ENCODE measurements at places on chromosomes 5 and 9.

GRCh38 chr9:125635888-125636287 is 71.1 kb downstream of the MAPKAP1 start:
- DNase-seq: no peak

DNA sequence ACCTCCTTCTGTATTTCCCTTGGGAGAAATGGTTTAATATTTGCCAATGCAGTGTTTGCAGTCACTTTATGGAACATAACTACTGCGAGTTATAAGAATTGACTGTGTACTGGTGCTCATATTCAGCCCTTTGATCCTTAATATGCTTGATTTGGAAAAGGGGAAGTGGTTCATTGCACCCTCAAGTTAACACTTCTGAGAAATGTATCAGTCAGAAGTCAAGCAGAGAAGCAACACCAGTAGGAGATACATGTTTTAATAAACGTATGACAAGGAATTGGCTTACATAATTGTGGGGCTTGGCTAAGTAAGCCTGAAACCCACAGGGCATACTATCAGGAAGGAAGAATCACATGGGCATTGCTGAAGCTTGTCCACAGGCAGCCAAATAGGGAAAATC is 131.0 kb upstream of the SPRY4 start:
- DNase-seq: no peak

DNA sequence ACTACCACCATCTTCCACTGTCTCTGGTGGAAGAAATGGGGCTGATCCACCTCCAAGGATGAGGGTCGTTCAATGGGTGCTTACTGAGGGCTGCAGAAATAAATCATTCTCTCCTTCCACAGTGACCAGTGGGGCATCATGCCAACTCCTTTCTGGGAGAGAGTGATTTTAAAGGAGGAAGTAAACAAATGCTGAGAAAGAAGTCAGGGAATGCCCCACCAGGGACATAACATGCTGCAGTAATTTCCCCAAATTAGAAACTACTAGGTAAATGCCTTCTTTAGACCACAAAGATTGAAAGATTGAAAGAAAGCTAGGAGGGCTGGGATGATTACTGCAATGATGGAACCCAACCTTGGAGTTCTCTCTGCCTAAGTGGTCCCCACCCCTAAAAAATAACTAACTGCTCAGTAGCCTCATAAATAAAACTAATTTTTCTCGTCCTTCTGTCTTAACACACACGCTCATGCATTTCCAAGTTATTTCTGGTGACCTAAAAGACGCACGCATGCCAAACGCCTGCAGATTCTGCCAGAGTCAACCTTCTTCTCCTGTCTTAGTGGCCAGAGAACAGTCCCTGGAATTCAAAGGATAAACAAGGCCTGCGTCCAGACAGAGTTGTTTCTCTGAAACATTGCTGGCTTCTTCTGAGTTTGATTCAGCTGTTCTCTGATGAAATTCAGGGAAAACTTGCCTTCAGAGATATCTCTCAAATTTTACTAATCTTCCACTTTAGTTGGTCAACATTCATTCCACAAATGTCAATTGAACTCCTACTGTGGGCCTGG is 250.0 kb downstream of the NR3C1 start:
- no peak for DNase-seq

DNA sequence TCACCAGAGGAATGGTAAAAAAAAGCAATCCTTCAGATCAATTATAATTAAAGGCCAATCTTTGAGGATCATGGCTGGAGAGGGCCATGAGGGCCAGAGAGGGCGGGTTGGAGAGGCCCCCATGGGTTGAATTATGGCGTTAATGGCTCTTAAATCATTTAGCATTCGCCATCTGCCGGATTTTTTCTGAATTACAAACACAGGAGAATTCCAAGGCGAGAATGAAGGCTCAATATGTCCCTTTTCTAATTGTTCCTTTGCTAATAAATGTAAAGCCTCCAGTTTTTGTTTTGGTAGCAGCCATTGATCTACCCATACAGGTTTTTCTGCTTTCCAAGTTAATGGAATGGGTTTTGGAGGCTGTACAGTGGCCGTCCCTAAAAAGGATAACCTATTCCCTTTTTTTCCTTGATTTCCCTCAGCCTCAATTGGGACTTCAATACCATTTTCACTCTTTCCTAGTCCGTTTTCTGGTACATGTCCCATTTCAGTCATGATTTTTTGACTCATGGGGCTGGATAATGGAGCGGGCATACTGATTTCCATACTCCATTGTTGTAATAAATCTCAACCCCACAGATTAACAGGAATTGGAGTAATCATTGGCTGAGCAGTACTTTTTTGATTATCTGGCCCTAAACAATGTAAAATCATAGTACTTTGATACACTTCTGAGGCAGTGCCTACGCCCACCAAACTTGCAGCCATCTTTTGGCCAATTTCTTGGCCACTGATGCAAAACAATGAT is 6.7 kb upstream of the TMEM141 start:
- DNase-seq: no peak

- no peak for DNase-seq
These were observed 1.2 kb downstream of the ERCC8 start for GRCh38 chr5:60943624-60944023.

DNA sequence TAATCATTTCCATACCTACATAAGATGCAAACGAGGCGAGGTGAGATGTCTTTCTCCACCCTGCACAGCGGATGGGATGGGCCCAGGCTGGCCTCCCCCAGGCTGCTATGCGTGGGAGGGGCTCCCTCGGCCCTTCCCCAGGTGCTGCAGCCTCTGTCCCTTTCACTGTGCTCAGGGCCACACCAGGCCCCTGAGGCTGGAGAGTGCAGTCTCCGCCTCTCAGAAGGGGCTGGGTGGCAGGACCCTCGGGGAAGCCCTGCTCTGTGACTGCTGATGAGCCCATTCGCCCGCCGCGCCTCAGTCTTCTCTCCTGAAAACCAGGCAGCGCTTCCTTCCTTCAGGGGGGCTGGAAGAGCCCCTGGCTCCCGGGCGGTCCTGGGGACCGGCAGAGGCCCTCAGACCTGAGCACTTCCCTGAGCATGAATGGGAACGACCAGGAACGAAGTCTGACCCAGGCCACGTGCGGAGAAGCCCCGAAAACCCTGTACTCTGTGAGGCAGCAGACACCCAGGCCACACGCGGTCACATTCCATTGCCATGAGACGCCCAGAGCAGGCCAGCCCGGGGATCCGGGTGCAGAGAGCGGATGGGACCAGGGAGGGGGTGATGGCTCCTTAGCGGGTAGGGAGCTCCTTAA is 21.9 kb upstream of the NOTCH1 start:
- no peak for DNase-seq

DNA sequence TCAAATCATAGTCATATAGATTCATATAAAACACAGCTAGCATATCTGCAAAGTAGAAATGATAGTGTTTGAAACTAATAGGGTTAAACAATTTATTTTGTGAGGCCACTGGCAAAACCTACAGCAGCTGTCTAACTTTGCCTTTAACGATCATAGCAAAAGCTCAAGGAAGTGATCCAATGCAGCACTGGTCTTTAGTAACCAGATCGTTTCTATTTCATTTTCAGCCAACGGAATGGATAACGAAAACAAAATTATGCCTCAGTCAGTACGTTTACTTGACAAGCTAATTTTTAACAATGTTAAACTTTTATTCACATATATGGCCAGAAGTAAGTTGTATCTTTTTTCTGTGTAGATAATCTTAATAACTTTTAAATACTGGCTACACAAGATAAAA is 17.7 kb downstream of the MLLT3 start:
- DNase-seq: no peak

DNA sequence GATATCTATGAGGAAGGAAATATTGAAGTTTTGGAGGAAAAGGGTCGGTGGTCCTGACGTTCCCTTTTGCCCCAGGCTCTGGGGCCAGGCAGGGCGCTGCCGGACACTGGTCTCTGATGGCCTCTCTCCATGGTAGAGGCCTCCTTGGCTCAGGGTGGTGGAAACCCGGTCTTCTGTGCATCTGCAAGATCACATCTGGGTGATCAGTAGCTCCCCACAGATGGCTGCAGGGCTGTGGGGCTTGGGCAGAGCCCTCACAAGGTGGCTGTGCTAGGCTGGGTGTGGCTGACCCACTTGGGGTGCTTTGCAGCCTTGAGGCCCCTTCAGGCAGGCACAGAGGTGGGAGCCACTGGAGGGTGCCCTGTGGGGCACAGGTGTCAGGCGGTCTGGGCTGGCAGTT is 53.9 kb upstream of the RNU6ATAC start:
- DNase-seq: no peak

DNA sequence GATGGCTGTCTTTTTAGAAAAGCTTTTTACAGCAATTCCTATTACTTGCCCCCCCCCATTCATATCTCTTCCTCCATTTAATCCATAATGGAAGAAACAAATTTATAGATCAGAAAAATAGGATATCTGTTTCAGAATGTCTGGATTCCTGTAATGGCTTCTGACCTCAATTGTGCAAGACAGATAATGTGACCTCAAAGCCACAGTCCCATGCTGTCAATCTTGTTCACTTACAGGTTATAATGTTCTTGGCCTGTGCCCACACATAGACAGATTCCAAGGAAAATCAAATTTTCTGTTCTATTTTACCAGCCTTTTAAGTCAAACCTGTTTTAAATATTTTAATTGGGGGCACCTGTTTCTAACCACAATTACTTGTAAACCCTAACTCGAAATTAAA is 143.4 kb downstream of the ENTREP1 start:
- no peak for DNase-seq

DNA sequence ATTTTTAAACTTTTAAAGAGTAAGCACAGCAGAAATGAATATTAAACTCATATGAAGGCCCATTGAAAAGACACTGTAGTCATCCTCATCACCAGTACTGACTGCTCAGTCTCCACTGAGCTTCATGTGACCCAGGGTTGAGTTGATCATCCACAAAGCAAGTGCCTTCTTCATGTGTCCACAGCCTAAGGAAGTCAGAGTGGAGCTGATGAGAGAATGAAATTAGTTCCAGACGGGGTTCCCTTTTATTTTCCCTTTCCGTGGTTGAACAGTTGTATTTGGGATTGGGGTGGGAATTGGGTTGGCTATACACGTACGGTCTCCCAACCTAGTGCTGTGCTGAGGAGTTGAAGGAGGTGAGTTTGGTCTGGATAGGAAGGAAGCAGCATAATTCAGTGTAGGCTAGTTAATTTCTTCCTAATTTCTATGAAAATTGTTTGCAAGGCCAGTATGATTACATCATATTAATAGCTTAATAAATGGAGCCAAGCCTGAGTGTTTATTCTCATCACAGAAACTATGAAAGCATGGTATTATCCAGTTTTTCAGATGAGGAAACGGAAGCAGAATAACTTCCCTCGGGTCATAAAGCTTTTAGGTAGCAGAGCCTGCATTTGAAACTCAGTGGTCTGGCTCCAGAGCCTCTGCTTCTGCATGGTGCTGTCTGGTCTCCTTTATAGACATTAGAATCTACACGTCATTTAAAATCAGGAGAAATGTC is 103.9 kb upstream of the DMRT1 start:
- DNase-seq: no peak

- DNase-seq: no peak
These were observed 60.9 kb upstream of the GLRX start for GRCh38 chr5:95883185-95884016.

DNA sequence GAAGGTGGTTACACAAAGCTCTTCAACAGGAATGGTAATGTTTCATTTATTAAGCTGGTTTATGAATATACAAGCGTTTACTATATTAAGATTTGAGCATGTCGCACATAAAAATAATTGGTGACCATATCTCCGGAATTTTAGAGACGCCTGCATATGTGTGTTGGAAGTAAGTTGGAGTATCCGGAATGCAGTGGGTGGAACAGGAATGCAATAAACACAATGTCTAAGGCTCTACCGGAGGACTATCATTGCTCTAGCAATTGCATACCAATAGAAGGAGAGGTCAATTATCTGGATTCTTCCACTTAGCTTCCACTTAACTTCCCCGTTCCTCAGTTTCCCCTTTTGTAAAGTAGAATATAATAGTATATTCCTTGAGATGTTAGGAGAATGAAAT is 1.1 kb upstream of the CEP78 start:
- DNase-seq: no peak

GRCh38 chr5:119292701-119293515 is 62.9 kb upstream of the TNFAIP8 start:
- no peak for DNase-seq

GRCh38 chr5:42499016-42499415 is 75.8 kb downstream of the GHR start:
- DNase-seq: no peak

DNA sequence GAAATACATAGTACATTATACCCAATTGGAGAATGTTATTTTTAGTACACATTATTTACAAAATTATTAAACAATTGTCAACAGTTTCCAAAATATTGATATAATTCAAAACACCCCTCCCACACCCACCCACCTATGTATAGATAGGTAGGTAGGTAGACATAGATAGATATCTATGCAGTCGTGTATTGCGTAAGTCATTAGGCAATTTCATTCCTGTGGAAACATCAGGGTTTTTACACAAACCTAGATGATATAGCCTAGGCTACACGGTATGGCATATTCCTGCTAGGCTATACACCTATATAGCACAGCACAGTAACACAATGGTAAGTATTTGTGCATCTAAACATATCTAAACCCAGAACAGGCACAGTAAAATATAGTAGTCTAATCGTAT is 377.3 kb downstream of the ANXA1 start:
- DNase-seq: no peak

- no peak for DNase-seq
These were observed 44.7 kb upstream of the SLC30A5 start for GRCh38 chr5:69049151-69049550.

GRCh38 chr9:121484651-121485446 is 14.8 kb downstream of the GGTA1 start:
- DNase-seq: no peak

DNA sequence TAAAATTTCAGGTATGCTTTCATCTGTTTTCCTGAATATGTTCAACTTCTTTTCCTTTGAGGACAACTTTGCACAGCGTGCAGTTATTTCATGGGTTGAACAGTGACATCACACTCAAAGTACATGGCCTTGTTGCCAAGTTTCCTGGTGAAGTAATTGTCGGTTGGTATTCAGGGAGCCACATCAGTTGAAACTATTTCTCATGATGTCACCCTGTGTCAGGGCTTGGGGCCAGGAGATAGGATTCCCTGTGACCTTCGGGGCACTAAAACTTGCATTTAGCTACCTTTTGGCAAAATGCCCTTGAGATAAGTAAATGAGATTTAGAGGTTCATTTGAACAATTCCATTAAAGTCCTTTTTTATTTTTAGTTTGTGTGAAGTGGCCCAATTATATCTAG is 383.9 kb downstream of the SH3GL2 start:
- DNase-seq: no peak
